Stimulated activated CD4-positive, alpha-beta T cell treated with anti-CD3 and anti-CD28 coated beads, Interleukin-4, amount 100 ng/mL, for 24 hours (primary cell): ENCODE measurements at places on chromosomes 2 and 18.
A peak's percentile ranks its signal among the peaks of the same experiment; 100 is the strongest.

DNA sequence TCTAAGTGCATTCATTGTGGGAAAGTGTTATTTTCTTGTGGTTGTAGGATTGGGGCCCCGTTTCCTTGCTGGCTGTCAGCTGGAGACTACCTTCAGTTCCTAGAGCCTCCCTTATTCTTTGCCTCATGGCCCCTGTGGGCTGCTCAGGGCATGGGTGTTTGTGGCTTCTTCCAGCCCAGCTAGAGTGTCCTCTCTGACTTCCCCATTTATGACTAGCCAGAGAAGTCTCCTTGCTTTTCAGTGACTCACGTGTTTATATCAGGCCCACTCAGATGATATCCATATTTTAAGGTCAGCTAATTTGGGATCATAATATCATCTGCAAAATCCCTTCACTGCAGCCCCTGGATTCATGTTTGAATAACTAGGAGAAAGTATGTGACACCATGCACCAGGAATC is 62.8 kb downstream of the DTNA start:
- DNase-seq: no peak

DNA sequence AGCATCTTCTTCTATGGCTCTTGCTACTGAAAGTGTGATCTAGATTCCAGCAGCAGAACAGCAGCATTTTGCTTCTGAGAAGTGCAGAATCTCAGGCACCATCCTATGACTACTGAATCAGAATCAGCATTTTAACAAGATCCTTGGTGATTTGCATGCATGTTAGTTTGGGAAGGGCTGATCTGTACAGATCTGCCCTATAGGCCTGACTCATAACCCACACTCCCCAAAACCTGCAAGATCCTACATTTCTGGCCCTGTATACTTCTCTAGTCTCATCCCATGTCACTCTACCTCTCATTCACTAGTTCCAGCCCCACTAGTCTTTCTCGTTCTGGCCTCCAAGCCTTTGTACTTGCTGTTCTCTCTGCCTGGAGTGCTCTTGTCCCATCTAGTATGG is 15.7 kb upstream of the DARS1 start:
- no peak for DNase-seq

GRCh38 chr2:40249577-40249976 is 202.3 kb downstream of the SLC8A1 start:
- DNase-seq: no peak

GRCh38 chr2:17232776-17233556 is 285.3 kb downstream of the RAD51AP2 start:
- no peak for DNase-seq

DNA sequence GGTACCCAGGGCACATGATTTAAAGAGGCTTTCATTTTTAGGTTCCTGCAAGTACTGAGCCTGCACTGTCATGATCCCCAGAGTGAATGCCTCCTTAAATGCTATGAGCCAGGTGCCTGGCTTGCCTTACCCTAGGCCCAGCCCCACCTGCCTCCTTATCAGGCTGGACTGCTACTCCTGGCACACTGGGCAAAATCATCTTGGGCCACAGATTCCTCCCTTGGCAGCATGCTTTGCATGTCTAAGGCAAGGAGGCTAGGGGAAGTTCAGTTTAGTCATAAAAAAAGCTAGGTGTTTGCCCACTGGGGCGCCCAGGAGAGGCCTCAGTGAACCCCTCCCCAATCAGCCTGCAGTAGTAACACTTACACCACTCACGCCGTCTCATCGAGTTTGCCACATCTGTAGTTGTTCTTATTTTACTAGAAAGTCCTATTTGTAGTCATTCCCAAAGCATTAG is 45.1 kb downstream of the LBH start:
- peak; percentile 48 for DNase-seq

DNA sequence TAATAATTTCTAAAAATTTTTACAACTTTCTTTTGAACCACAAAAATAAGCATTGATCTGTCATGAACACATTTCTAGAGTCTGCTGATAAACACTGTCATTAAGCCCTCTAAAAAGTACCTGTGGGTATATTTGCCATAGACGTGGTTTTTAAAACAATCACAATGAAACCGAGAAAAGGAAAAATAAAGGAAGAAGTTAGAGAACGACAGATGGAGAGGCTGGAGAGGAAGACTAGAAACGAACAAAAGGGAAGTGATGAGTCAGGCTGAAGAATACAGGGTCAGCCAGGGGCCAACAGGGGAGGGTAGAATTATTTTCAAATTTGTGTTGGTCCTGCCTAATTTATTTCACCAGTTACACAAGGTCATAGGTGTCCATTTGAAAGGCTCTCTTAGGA is 62.0 kb downstream of the MYL12B start:
- no peak for DNase-seq

- no peak for DNase-seq
Observed at GRCh38 chr2:233440314-233440713, 86.0 kb downstream of the DGKD start.

- DNase-seq: no peak
Observed at GRCh38 chr18:74654638-74655037, 57.0 kb downstream of the ZNF407 start.
